ENCODE measurements at places on chromosomes 6 and 20. TPM values are rescaled to one million over a fixed set of nuclear protein-coding genes. Genes with fewer than 3 reads are reported as not detected.

The SIRPA gene
- total RNA-seq = 74.7 TPM

The GPLD1 gene
- total RNA-seq = 1.1 TPM

The CALHM5 gene
- total RNA-seq = not detected

The LAMA4 gene
- 54.9 TPM for total RNA-seq

The ADGB gene
- not detected for total RNA-seq

The TPX2 gene
- total RNA-seq = 74.2 TPM

DNA sequence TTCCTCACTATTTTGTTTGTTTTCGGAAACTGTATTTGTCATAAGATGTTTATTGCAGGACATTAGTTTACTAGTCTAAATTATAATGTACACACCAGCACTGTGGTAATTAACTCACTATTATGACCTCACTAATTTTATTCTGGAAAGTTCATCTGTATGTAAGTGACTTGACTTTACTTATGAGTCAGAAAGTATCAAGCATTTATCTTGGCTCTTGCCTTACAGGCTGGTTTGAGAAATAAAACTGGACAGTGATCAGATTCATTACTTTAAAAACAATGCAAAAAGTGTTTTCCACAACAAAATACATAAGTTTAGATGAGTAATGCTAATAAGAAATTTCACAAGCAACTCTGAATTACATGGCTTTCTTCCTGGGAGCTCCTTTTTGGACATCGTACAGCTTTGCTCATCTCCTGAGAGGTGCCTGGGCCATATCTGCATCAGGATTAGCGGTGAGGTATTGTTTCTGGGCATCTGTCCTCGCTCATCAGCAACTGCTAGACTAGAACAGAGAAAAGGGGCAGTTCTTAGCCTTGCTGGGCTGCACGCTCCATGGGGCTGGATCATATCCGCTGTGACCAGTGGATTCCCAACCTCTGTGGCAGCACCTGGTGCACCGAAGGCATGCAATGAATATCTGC lies 179.8 kb downstream of the SOD2 start:
- no peak for DNase-seq

DNA sequence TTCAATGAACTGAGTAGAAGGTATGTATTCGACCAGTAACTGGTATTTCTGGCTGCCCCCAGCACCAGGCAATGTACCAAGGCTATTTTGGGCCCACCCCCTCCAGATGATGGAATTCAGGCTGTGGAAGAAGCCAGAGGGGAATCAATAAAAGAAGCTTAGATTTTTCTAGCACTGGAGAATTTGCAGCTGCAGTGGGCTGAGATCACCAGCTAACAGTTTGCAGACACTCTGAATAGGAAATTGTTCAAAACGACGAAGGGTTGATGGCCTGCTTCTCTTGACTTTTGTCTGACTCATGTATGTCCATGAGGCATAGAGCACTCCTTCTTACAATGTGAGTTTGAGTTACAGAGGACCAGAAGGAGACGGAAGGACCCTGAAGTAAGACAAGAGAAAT lies 32.4 kb upstream of the FBXO9 start:
- peak; percentile 24 for DNase-seq

DNA sequence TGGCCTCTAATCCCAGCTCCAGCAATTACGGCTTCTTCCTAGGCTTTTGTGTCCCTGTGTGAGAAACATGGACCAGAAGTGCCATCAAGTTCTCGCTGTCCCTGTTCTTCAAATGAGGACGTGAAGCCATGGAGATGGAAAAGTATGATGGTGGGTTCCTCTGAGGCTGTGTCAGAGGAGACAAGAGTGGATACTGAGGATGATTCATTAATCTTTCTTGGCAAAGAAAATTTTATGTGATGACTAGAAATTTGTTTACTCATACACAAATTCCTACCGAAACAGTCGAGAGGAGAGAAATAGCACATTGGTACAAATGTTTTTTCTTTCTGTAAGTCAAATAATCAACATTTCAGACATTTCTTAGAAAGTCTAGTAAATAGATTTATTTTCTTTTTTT lies 35.0 kb upstream of the PNRC1 start:
- DNase-seq = no peak

DNA sequence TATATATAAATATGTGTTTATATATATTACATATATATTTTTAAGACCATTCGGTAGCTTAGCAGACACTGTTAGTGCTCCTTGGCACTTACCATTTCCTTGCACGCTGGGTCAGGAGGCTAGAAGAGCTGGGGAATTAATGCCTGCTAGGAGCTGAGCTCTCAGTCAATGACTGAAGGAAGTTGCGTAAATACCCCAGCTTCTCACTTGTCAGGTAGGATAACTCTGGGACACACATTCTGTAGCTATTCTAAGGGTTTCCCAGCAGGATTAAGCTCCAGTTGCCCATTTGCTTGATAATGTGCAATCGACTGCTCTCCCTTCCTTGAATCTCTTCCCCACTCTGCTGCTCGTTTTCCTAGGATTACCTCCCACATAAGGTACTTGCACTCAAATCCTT lies 15.7 kb upstream of the DNAAF9 start:
- no peak for DNase-seq

DNA sequence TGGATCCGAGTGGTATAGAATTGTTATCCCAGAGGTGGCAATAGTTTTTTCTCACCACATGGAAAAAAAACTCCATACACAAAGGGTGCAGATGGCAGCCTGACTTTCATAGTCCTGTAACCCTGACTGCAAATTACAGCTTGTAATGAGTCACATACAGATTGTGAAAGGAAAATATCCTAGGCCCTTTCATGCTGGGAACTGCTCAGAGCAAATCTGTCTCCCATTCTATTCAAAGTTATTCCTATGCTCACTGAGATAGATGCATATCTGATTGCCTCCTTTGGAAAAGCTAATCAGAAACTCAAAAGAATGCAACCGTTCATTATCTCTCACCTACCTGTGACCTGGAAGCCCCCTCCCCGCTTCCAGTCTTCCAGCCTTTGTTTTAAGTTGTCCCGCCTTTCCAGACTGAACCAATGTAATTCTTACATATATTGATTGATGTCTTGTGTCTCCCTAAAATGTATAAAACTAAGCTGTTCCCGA lies 108.7 kb upstream of the MAP3K4 start:
- no peak for DNase-seq

- DNase-seq = no peak
Observed at GRCh38 chr6:168884050-168884645, 369.5 kb downstream of the THBS2 start.

GRCh38 chr20:38290829-38291814 lies 12.8 kb upstream of the BPI start:
- peak; percentile 52 for DNase-seq

DNA sequence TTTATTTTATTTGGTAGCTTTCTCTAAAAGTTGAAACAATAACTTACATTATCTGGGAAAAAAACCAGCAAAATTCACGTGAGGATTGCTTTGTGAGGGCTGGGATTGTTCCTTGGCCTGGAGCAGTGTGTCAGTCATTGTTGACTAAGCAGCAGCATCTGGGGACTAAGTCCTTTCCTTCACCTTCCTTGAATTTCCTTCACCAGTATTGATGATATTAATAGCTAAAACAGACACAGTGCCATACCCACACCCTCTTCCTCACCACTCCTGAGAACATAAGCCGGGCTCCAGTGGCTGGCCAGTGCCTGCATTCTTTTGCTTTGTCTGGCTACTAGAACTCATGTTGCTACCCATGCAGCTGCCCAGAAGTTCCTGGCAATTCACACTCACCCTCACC lies 23.7 kb downstream of the PLCB1 start:
- no peak for DNase-seq

DNA sequence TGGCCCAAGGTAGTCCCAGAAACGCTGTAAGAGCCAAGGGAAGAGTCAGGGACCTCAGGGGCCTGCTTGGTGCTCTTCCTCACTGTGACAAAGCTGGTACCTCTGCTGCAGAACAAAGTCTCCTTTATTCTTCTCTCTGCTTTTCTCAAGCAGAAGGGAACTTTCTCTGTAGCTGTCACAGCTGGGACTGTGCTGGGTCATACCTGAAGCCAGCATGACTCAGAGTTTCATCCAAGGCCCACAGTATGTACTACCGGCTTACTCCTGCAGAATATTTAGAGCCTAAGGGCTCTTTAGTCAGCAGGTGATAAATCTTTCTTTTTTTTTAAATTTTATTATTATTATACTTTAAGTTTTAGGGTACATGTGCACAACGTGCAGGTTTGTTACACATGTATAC lies 183.2 kb downstream of the TINAG start:
- DNase-seq = no peak

GRCh38 chr6:11341867-11342266 lies 109.4 kb upstream of the NEDD9 start:
- DNase-seq = no peak

- no peak for DNase-seq
Observed at GRCh38 chr6:110875548-110876169, 1.1 kb downstream of the AMD1 start.

GRCh38 chr20:1494436-1494835 lies 3.2 kb upstream of the SIRPB2 start:
- no peak for DNase-seq

DNA sequence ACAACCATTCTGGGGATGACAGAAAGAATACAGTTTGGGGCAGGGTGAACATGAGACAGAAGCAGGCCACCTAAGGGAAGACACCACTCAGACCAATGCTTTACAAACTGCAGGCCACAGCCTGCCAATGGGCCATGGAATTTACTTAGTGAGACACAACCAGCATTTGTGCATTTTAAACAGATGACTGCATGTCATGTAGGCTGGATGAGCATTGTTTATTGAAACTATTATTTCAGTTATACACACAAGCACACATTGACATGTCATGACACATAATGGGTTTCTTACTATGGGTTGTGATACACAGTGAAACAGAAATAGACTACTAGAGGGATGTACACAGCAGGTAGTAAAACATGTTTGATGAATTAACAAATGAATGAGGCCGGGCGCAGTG lies 8.0 kb downstream of the PGM3 start:
- no peak for DNase-seq

GRCh38 chr6:18400831-18401446 lies 13.8 kb downstream of the RNF144B start:
- no peak for DNase-seq

Measured in SK-MEL-5 (cell line).